Retina (tissue), 1 donor: ENCODE measurements at places on chromosomes 6 and 20.

DNA sequence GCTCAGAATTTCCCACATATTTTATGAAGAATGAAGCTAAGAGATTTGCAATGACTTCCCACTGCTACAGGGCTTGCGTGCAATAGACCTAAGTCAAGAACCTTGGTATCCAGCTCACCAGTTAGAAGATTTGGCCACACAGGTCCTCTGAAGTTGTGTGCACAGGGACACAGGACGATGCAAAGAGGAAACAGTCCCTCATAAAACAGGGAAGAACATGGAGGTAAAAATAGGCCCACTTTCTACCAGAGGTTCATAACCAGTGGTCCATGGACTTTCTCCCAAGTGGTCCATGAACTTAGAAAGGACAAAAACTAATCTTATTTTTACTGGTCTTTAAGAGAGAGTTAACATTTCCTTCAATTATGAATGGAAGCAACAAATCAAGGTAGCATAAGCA lies 1.3 kb downstream of the ZKSCAN4 start:
- DNase-seq: no peak

- DNase-seq: no peak
Measured at GRCh38 chr20:48739395-48740291, 88.2 kb downstream of the PREX1 start.

- no peak for DNase-seq
Measured at GRCh38 chr20:2338411-2339066, 42.2 kb upstream of the TGM6 start.

- DNase-seq: no peak
Measured at GRCh38 chr6:54071821-54072340, 39.4 kb upstream of the MLIP start.

- no peak for DNase-seq
Measured at GRCh38 chr20:53515749-53516148, 77.9 kb downstream of the ZNF217 start.

GRCh38 chr6:21270636-21271201 lies 322.8 kb upstream of the SOX4 start:
- peak; percentile 56 for DNase-seq

- no peak for DNase-seq
Measured at GRCh38 chr20:37935435-37935834, 32.5 kb downstream of the VSTM2L start.

- DNase-seq: no peak
Measured at GRCh38 chr20:61841966-61842365, 223.7 kb downstream of the TAF4 start.

- DNase-seq: no peak
Measured at GRCh38 chr20:6169251-6169650, 46.4 kb upstream of the FERMT1 start.

DNA sequence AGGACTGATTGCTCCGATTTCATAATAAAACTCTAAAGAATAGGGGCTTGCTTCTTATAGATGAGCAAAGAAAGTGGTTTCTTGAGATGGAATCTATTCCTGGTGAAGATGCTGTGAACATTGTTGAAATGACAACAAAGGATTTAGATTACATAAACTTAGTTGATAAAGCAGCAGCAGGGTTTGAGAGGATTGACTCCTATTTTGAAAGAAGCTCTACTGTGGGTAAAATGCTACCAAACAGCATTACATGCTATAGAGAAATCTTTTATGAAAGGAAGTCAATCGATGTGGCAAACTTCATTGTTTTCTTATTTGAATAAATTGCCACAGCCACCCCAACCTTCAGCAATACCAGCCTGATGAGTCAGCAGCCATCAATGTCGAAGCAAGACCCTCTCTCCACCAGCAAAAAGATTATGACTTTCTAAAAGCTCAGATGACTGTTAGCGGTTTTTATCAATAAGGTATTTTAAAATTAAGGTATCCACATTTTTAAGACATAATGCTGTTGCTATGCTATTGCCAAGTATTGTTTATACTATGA lies 12.7 kb upstream of the MTRF1L start:
- DNase-seq: no peak

- no peak for DNase-seq
Measured at GRCh38 chr6:148134592-148134991, 208.0 kb upstream of the SASH1 start.
